CD4-positive, alpha-beta T cell treated with Interleukin-6 for 4 hours (primary cell): ENCODE measurements at places on chromosomes 1 and 21.

GRCh38 chr1:234893359-234893724 is 235.3 kb downstream of the TOMM20 start:
- no peak for DNase-seq

GRCh38 chr1:232764458-232765251 is 40.6 kb upstream of the MAP10 start:
- DNase-seq = no peak

DNA sequence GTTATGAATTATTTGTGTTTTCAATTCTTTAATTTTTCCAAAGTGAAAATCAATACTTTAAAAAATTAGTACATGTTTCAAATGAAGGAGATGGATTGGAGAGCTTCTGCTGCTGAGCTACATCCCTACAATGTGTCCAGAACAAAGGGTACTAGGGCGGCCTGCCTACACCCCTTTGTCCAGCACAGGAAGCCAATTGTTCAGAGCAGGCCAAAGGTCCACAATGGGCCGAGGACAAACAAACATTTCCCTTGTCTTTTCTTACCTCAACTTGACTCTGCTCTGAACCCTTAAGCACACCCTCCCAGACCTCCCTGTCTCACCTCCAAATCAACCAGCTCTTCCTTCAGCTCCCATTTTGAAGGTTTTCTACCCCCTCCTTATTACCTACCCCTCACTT is 39.4 kb upstream of the CAMK1G start:
- no peak for DNase-seq

DNA sequence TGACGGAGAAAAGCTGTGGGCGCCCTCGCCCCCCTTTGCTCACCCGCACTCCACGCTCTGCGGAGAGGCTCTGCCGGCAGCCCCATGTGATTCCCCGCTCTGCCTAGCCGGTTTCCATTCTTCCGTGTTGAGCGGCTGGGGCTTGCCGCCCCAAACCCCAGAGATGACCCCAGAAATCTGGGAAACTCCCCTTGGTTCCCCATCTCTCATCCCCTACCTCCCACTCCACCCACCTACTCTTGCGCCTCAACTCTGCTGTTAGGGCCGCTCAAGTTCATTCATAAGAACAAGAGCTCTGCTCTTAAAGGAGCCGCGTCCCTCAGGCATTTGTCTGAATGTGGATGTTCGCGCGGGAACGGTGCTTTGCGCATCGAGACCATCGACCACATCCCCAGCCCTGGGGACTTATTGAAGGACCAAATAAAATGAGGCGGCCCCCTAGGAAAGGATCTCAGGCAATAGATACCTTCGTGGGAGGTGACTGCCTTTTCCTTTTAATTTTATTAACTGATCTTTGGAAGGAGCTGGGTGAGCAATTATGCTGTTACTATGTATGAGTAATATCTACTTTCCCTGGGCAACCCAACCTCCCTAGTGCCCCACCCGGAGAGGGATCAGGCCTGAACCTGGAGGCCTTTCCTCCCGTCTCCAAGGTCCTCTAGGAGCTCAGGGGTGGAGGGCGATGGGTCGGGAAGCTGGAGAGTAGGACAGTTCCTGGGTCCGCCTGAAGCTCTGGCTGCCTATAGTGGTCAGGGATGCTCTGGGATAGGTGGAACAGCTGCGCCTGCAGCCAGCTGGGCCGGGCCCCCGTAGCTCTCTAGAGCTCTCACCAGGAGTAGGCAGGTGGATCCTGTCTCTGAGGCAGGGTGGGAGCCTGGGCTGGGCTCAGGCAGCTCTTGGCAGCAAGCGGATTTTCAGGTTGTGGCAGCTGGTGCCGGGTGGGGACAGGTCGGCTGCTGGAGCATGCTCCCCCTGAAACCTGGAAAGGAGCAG is 898 bp downstream of the MFSD2A start:
- peak; percentile 36 for DNase-seq

DNA sequence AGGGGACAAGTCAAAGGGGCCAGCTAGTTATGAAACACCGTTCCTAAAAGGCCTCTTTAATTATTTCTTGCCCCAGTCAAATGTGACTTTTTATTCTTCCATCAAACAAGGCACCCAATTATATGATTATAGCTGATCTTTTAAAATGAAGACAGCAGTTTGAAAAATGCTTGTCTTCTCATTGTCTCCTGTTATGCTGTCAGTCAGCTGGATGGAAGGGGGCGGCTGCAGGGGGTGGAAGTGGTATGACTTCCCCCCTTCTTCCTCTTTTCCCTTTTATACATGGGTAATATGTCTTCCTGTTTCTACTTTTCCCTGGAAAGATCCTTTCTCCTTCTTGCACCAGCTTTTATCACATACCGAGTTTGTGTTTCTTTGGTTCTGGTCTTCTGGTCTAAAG is 25.8 kb upstream of the KCNA10 start:
- no peak for DNase-seq

DNA sequence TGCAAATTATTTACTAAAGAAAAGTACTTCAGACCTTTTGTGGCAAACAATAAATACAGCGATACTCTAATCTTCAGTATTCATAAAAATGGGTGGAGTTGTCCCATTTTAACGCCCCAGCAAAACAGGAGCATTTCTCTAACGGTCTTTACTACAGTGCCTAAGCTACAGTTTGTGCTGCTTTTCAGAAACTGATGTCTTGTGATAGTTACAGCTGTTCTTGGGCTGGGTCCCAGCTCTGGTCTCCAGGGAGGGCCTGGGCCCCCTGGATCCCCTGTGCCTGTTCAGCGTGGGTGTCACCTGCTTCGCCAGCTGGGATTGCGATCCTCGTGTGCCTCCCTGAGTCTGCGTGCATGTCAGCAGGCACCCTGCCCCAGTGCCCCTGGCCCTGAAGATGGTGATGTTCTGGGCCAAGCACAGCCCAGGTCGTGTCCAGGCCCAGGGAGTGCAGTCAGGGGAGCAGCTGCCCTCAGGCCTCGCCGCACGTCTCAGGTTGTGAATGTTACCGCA is 64.0 kb upstream of the DIP2A start:
- DNase-seq = no peak

DNA sequence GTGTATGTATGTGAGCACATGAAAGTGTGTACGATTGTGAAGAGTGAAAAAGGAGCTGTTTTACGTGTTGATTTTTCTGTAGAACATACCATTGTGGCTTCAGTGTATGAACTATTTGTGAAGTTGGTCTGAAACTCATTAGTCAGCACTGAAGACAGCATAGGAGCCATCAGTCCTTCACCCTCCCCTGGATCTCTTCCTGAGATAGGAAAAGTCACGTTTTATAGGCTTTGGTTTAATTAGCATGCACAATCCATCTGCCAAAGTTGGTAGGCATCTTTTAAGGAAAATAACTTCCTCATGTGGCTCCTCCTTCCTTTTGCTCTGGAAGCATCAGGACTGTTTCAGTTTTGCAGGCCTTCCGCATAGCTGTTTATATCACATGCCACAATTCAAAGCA is 1.4 kb upstream of the RABIF start:
- DNase-seq = no peak

DNA sequence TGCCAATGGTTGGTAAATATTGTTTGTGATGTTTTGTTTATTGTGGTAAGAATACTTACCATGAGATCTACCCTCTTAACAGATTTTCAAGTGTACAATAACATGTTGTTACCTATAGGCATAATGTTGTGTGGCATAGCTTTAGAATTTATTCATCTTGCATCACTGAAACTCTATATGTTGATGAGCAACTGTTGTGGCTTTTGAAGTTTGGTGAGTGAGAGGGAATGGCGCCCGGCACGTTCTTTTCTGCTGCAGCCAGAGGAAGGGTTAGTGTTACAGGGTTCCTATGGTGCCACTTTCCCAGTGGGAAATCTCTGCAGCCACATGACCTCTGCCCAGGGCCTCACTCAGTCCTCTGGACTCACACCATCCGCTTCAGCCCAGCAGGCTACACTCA is 342.5 kb upstream of the ADGRL2 start:
- no peak for DNase-seq

DNA sequence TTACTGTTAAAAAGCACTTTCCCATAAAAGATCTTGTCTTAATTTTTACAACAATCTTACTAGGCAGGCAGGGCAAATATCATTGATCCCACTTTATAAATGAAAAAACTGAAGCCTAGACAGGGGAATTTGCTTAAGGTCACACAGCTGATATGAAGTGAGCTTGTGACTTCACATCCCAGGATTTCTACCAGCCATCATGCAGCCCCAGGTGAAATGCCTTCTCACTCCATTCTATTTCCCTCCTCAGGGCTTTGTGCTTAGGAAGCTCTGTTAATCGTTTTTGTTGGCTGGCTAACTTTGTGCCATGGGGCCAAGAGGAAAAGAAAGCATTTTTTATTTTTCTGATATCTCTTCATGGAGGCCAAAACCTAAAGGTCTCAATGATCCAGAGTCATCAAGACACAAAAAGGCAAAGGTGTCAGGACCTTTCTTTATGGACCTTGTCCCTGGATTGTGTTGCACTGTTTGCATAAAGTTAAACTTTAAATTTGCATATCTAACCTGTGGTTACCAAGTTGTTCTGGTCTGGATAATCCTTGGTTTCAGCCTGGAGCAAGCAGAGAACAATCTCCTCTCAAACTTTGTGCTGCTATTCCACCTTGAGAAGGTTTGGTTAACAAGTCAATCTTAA is 44.8 kb upstream of the ZNF326 start:
- DNase-seq = no peak

DNA sequence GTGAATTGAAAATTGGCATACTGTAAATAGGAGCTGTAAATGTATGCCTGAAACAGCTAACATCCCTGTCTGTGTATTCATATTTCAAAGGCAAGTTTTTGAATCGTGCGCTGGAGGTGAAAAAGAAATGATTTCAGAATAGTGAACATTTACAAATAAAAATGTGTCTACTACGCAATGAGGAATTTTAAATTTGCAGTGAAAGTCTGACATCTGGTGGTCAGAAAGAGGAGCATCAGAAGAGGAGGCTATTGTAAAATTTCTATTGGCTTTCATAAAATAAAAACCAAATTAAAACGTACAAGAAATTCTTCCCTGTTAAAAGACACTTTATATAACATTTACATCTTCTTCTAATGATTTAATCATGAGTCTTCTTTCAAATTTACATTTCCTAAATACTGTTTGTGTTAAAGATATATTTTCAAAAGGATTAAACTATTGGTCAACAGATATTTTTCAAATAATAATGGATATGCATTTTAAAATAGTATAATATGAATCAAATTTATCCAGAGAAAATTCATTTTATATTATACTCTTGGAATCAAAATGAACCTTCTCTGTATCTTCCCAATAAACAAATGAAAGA is 113.7 kb upstream of the RRP15 start:
- DNase-seq = no peak

DNA sequence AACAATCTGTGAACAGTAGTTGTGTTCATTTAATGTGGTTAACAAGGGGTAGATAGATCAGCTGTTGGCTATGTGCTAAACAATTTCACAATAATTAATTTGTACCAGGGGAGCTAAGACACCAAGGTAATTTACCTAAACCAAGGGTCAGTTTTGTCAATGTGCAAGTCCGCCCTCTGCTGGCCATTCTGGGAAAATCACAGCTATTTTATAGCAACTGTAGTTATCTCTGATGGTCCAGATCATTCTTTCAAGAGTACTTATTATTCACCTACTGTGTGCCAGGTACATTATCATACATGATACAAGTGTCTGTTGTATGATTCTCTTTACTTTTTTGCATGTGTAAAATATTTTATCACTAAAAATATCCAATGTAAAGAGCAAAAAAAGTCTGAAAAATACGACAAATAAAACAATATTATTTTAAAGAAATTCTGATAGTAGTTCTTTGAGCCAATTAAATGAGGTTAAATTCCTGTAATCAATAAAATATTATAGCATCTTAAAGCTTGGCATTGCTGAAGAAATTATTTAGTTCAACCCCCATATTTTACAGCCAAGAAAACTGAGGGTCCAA is 312.3 kb upstream of the FAM78B start:
- peak; percentile 68 for DNase-seq

DNA sequence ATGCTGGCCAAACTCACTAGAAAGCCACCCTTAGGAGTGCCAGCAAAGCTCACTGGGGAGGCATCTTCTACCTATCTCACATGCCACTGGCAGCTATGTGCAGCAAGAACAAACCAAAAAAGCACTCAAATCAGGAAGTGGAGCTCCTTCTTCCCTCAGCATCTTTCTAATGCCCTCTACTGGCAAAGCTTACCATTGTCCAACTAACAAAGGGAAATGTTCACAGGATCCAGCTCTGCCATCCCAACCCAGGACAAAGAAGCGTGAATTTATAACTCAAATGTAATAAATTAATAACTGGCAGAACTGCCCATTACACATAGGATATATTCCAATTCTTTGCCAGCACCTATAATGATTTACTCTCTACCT is 38.9 kb downstream of the LEPR start:
- no peak for DNase-seq

- DNase-seq = no peak
These were observed 26.2 kb upstream of the PTPRC start for GRCh38 chr1:198612471-198613260.

DNA sequence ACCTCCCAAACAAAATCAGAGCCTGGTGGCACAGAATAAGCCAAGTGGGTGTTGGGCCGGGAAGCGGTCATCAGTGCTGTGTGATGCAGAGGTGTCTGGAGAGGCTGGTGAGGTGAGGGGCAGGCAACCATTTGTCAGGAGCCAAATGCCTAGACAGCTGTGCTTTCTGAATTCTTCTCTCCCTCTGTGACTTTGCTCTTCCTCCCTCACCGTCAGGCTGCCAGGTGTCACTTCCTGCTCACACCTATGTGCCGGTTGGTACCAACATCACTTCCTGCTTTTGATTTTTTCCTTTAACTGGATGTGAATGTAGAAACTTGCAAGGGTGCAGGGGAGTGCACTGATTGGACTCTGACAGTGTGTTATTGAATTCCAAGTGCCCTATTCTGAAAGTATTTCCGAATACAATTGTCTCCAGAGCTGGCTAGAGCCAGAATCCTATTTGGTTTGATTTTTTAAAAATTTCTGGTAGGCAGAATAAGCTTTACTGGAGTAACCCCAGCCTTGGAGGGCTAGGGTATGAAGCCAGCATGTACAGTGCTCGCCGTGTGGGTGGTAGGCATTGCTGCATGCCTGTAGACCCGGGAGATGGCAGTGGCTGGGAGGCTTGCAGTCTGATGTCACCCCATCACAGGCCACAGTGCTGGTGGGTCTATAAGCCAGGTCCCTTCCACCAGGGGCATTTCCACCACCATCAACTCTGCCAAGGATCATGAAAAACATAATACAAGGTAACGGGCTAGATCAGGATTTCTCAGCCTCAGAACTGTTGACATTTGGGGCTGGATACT is 210.9 kb downstream of the KAZN start:
- DNase-seq = no peak

- DNase-seq = no peak
These were observed 12.4 kb upstream of the MT1HL1 start for GRCh38 chr1:237016626-237017025.

DNA sequence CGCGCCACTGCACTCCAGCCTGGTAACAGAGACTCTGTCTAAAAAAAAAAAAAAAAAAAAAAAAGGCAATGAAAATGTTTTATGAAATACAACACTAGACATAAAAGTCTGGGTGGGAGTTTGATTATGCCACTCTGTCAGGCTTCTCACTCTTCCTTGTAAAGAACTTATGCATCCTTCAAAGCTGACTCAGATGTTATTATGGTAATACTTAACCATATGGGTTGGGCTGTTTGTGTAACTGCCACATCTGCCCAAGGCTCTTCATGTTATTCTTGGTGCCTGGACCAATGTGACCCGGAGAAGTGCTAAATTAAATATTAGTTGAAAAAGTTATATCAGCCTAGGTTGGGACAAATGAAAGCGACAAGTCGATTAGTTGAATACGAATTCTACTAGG is 23.8 kb downstream of the FAM89A start:
- DNase-seq = no peak
